ENCODE measurements at places on chromosomes 5 and 9.

GRCh38 chr5:23506329-23507236 is 826 bp upstream of the PRDM9 start:
- peak; percentile 81 for DNase-seq

GRCh38 chr9:138060881-138061280 is 183.3 kb downstream of the CACNA1B start:
- no peak for DNase-seq

DNA sequence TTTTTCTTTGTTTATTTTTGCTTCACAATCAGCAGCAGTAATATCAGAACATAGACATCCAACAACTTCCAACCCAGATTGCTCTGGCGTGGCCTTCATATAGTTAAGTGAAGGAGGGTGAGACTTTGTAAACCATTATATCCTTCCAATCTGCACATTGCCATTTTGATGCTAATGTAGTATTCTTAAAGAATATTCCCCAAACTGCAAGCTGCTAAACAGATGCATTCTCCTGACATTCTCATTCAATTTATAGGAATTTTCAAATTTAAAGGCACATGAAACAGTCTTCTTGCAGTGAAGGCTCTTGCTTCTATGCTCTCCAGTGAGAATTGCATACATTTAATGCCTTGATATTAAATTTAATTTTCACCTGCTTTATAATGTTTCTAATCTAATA is 181.2 kb upstream of the EDIL3 start:
- DNase-seq = no peak

GRCh38 chr5:140242099-140242498 is 60.8 kb downstream of the PFDN1 start:
- no peak for DNase-seq

GRCh38 chr9:25691786-25692185 is 13.5 kb upstream of the TUSC1 start:
- DNase-seq = no peak

DNA sequence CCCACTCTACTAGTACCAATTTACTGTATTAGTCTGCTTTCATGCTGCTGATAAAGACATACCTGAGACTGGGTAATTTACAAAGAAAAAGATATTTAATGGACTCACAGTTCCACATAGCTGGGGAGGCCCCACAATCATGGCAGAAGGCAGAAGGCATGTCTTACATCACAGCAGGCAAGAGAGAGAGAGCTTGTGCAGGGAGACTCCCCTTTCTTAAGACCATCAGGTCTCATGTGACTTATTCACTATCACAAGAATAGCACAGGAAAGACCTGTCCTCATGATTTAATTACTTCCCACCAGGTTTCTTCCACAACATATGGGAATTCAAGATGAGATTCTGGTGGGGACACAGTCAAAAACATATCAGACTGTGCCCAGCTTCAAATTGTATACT is 11.5 kb downstream of the UGT3A1 start:
- no peak for DNase-seq

GRCh38 chr9:89603767-89604665 is 796 bp upstream of the GADD45G start:
- DNase-seq = peak; percentile 89

- DNase-seq = no peak
These were observed 43.0 kb downstream of the PARP8 start for GRCh38 chr5:50709471-50709870.

DNA sequence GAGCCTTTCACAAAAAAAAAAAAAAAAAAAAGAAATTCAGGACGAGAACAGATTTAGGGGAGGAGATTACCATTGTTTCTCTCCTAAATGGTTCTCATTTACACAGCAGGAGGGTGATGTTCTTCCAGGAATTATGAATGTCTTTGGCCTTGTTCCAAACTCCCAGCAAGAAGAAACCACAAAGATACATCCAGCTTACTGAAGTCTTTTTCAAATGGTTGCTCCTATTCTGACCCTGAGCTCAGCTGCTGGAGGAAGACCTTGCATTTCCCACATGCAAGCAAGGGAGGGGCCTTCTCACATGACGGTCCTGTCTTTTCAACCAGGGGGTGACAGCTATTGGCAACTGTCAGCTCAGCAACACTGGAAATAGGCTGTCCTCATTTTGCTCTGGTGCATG is 203.0 kb upstream of the VLDLR start:
- peak; percentile 55 for DNase-seq

GRCh38 chr5:55724281-55724680 is 12.2 kb upstream of the SLC38A9 start:
- DNase-seq = no peak

DNA sequence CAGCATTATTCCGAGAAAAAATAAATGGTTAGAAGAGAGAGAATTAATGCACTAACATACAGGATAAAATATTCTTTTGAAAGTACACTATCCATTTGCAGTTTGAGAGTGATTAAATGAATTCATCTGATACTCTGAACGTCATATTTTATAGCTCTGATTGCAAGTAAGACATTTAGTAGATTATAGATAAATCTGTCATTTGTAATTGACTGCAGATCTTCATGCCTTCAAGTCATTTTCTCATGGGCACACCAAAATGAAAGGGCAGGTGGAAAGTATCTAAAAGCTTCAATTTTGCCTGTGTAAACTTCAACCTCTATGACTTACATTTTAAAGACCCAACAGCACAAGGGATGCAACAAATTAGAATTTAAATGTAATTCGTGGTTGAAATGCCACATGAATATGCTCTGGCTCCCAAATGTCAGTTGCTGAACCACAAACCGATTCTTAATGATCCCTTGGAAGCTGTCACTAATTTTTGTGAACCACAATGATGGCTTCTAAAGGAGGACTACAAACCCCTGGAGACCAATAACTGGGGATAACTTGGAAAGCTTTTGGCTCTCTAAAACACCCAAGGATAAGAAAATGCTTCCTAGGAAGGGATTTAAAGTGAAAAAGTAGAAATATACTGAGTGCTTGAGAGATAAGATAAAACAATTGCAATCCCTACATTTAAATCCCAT is 3.9 kb downstream of the TYRP1 start:
- DNase-seq = peak; percentile 11

GRCh38 chr5:109779036-109779735 is 89.5 kb downstream of the MAN2A1 start:
- no peak for DNase-seq

GRCh38 chr5:14913096-14913495 is 41.5 kb upstream of the ANKH start:
- DNase-seq = no peak

GRCh38 chr5:35903631-35904203 is 34.7 kb downstream of the CAPSL start:
- no peak for DNase-seq

GRCh38 chr9:109030426-109030825 is 17.1 kb upstream of the CTNNAL1 start:
- no peak for DNase-seq

DNA sequence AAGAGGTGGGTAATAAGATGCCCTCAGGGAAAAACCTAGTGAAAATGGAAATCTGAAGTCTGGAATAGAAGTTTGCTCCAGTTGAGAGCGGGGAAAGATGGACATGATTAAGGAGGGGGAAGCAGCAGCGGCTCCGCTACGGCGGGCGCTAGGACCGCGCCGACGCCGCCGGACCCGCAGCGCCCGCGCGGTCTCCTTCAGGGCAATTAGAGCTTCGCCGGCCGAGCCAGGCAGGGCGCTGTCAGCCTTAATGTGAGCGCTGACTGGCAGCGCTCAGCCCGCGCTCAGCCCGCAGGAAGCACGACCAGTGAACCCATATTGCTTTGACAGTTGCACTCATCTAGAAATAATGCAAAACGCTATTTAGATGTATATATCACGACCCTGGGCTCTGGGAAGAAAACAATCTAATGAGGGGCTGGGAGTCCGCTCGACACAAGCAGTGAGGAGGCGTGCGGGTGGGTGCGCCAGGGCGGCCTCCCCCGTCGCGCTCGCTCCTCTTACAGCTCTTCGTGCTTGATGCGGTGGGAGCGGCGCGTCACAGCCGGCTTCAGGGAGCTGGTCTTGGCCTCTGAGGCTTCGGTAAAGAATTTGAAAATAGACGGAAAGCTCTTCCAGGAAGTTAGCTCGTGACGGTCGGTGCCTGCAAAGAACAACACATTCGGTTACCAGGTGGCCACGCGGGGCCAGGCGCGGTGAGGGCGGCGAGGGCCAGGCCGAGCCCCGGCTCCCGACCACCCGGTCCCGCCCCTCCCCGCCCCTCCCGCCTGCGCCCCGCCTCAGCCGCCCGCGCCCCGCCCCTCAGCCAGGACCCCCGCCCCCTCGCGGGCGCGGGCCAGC is 37.7 kb downstream of the NR2F1 start:
- DNase-seq = peak; percentile 65
